ENCODE measurements at places on chromosomes 16 and 17.

DNA sequence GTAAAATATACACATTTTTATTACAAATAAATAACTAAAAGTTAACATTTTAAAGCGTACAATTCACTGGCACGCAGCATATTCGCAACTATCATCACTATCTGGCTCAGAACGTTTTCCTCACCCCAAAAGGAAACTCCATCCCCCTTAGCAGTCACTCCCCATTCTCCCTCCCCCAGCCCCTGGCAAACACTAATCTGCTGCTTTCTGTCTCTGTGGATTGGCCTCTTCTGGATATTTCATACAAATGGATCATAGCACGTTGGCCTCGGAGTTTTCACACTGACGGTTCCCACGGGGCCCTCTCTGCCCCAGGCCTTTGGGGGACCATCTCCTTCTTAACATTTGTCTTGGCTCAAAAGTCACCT lies 64.6 kb downstream of the RTN4RL1 start:
- no peak for DNase-seq

- no peak for DNase-seq
Measured at GRCh38 chr16:66522816-66523590, 26.9 kb downstream of the TK2 start.

GRCh38 chr17:80246726-80247125 lies 13.9 kb upstream of the RNF213 start:
- DNase-seq: no peak

DNA sequence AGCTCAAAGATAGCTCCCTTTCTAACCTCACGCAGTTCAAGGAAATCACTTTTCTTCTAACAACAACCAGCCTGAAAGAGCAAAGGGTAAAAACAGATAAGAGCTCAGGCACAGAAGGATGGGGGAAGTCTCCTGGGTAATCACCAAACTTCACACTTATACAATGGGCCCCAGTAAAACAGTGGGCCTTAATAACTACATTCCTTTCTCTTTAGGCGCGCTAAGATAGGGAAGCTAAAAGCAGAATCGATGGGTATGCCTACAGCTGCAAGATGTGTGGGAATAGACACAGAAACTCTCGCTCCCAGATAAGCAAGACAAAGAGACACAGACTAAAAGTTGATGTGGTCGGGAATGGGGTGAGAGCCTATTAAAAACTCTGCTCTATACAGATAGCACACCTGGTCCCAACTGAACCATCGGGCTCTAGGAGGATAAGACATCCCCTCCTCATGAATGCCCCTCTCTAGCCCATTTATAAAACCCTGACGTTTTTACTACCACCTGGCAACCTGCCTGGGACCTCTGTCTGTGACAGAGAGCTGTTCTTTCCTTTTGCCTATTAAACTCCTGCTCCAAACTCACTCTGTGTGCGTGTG lies 826 bp downstream of the LYZL6 start:
- no peak for DNase-seq

- no peak for DNase-seq
Measured at GRCh38 chr17:30354701-30355100, 20.8 kb upstream of the TMIGD1 start.

GRCh38 chr17:40474419-40475002 lies 26.9 kb downstream of the TNS4 start:
- DNase-seq: no peak

DNA sequence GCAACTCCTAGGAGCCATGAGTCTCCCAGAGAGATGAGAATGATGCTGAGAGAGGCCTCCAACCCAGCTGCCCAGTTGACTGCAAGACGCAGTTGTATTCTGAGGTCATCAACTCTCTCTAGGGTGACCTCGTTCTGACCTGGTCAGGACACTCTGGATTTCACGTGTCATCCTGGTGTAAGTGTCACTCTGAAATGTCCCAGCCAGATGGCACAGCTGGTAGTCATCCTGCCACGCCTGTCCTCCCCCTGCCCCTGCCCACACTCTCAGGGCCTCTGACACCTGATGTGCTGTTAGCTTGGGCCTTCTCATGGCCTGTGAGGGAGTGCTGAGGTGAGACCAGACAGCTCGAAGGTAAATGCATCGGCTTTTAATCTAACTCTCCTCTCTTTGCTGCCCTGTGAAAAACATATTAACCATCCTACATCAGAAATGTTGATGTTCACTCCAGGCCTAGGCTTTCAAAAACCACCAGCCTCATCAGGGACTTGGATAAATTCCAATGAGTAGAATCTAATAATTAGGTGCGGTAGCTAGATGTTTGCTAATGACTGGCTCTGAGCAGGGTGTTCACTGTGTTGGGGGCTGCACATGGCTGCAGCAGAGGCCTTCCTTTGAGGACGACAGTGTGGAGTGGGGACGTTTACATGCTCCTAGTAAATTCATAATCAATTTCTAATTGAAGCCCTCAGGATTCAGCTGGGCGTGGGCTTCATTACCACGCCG lies 13.8 kb downstream of the MLYCD start:
- DNase-seq: no peak

GRCh38 chr17:77609553-77610517 lies 348.7 kb upstream of the TNRC6C start:
- peak; percentile 80 for DNase-seq

GRCh38 chr17:72165192-72165866 lies 44.5 kb downstream of the SOX9 start:
- no peak for DNase-seq

DNA sequence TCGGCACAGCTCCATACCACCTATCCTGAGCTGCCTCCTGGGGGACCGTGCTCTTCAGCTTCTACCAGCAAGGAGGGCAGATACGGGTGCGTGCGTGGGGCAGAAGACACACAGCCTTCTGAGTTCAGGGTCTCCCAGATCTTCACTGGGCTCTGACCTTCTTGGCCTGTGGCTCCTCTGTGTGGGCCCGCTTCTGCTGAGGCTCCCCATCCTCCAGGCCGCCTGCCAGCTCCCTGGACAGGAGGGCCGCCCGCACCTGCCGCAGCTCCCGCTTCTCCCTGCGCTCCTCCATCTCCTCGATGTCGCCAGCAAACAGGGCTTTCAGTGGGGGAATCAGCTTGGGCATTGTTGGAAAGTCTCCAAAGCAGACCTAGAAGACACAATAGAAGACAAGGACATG lies 25.2 kb downstream of the ELAC2 start:
- no peak for DNase-seq

- DNase-seq: no peak
Measured at GRCh38 chr16:77063676-77064016, 127.3 kb upstream of the MON1B start.

- DNase-seq: no peak
Measured at GRCh38 chr17:19663097-19663496, 14.5 kb downstream of the ALDH3A2 start.

DNA sequence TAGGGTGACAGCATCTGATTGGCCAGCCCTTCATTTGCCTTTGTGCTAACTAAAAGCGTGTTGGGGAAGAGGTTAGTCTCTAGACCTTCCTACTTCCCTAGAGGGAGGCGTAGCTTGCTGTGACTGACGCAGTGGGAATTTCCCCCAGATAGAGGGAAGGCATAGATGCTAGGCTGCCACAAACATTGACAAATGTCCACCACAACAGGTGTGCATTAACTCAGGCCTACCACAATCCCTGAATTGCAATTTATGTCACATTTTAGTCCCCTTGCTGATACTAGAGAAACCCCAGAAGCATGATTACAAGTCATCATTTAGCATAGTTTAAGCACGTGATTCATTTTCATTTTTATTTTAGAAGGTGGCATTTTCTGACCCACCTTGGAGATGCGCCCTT lies 76.3 kb upstream of the WSB1 start:
- peak; percentile 30 for DNase-seq

DNA sequence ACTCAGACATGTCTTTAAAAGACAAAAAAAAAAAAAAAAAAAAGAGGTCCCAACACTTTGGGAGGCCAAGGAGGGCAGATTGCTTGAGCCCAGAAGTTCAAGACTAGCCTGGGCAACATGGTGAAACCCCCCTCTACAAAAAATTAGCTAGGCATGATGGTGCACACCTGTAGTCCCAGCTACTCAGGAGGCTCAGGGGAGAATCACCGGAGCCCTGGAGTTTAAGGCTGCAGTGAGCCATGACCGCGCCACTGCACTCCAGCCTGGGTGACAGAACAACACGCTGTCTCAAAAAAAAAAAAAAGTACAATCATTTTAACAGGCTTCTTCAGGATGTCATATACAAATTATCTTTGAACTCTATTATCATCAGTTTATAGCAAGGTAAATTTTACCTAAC lies 22.0 kb downstream of the C16orf87 start:
- DNase-seq: no peak

DNA sequence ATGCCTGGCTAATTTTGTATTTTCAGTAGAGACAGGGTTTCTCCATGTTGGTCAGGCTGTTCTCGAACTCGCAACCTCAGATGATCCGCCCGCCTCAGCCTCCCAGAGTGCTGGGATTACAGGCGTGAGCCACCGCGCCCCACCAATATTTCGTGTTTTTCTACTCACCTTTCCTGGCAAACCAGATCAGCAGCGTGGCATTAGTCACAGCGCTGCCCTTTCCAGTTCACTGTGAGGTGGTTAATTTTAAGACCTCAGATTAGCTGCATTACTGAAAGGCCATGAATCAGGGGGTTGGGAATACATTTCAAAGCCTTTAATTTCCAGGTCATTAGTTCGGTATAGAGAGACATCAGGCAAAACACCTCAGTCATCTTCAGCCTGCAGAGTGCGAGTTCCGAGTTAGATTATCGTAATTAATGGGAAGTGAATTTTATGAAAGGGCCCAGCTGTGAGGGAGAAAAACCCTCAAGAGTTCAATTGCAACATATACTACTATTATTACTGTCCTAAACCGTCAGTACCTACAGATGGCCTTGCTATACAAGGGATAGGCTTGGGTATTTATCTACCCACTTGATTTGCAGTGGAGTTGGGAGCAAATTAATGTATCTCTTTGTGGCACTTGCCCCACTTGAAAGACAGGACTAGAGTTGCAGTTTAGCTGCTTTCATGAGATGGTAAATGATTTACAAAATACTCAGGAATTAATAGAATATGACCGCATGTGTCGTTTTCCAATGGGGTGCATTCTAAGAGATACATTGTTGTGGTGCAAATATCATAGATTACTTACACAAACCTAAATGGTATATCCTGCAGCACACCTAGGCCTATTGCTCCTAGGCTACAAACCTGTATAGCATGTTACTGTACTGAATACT lies 2.1 kb upstream of the USP32 start:
- DNase-seq: no peak

GRCh38 chr17:51365090-51365489 lies 104.7 kb downstream of the UTP18 start:
- DNase-seq: peak; percentile 6

DNA sequence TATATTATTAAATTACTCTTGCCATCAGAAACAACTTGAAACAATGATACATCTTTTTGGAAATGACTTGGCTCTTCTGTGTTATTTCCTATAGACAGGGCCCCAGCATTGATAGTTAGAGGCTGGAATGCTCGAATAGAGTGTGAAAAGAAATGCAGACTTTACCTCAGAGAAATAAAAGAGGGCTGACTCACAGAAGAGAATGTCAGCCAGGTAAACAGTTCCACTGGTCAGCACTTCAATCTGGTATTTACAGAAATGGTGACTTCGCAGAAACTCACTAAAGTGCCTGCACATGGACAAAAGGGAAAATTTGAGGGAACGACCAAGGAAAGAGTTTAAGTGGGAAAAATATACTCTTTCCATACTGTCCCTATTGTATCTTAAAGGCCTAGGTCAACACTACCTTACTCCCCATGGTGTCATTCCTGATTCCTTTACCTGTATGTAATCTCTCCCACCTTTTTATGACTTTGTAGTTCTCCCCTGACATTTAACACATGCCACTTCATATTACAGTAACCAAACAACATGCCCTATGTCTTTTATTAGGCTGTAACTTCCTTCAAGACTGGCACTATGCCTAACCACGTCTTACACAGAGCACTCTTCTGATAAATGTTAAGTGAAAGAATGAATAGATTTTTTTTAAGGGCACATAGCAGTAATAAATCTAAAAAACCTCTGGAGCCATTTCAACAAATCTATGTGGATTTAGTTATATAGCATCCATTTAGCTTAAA lies 36.7 kb downstream of the AKAP10 start:
- DNase-seq: no peak

DNA sequence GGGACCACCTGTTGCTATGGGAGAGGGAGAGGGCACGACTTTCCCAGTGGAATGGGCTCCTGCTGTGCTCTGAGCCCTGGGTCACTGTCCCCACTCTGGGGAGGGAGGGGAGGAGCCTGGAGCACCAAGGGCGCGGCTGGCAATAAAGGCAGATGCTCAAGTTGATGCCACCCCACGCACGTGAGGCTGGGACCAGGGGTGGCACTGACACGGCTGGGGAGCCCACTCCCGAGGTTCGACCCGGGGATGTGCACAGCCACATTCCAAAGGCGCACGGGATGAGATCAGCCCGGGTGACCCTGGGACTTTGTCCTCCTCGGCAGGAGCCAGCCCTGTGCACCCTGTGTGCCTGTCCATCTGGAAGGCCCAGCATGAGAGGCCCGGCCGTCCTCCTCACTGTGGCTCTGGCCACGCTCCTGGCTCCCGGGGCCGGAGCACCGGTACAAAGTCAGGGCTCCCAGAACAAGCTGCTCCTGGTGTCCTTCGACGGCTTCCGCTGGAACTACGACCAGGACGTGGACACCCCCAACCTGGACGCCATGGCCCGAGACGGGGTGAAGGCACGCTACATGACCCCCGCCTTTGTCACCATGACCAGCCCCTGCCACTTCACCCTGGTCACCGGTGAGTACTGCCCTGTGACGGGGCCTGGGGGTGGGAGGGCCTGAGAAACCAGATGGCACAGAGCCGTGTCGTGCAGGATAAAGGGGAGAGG lies at the start of gene ENPP7:
ENPP7 (plus strand) TSS at position 175 of the 715 bp plus-strand sequence; CDS start at position 372, 197 bp downstream.
- no peak for DNase-seq

DNA sequence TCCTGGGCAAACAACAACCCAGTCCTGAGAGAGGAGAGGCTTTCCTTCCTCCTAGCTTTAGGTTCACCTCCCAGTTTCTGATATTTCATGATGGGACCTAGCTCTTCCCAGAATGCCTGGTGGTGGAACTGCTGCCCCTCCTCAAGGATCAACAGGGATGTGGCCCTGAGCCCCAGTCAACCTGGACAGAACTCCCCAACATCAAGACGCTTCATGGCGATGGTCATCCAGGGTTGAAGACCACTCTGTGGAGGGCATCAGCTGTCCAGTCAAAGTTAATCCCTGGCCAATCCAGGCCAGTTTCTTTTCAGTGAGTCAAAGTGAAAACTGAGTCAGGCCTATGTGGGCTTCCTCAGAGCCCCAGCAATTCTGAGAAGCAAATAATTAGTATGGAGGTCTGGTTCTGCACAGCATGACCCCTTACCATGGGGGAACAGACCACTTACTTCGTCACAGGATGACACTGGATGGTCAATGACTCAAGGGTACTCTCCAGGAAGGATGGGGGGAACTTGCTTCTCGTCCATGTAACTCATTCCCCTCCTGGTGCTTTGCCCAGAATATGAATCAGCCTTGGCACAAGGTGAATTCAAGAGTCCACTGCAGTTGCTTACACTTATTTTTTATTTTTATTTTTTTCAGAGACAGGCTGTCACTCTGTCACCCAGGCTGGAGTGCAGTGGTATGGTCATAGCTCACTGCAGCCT lies 14.7 kb upstream of the XYLT2 start:
- DNase-seq: no peak

- peak; percentile 33 for DNase-seq
Measured at GRCh38 chr16:28188085-28188916, 23.5 kb downstream of the XPO6 start.

All from CD4-positive, alpha-beta T cell treated with Interleukin-21 for 1 hour (primary cell).